ENCODE measurements at places on chromosomes 7 and 10.

DNA sequence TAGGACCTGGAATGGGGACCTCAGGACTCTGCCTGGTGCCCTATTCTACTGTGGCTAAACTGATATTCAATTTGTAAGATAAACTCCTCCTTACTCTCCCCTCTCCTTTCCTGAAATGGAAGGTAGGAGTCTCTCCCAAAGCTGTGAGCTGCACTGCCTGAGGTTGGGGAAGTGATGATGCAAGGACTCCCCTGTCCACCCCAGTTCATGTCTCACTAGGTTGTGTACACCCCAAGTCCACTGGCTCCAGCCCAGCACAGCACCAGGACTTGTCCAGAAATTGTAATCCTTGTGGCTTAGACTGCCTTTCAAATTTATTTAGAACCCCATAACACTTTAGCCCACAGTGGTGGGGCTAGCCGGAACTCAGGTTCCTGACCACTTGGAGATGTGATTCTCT, 247.2 kb upstream of the CTBP2 start:
- DNase-seq, result no peak

DNA sequence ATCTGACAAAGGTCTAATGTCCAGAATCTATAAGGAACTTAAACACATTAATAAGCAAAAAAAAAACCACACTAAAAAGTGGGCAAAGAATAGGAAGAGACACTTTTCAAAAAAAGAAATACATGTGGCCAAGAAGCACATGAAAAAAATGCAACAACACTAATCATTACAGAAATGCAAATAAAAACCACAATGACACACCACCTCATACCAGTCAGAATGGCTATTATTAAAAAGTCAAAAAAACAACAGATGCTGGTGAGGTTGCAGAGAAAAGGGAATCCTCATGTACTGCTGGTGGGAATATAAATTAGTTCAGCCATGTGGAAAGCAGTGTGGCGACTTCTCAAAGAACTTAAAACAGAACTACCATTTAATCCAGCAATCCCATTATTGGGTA, 119.0 kb downstream of the LMBR1 start:
- DNase-seq, result no peak

- DNase-seq, result no peak
These were observed 9.0 kb upstream of the ADAP1 start for GRCh38 chr7:963236-964078.

DNA sequence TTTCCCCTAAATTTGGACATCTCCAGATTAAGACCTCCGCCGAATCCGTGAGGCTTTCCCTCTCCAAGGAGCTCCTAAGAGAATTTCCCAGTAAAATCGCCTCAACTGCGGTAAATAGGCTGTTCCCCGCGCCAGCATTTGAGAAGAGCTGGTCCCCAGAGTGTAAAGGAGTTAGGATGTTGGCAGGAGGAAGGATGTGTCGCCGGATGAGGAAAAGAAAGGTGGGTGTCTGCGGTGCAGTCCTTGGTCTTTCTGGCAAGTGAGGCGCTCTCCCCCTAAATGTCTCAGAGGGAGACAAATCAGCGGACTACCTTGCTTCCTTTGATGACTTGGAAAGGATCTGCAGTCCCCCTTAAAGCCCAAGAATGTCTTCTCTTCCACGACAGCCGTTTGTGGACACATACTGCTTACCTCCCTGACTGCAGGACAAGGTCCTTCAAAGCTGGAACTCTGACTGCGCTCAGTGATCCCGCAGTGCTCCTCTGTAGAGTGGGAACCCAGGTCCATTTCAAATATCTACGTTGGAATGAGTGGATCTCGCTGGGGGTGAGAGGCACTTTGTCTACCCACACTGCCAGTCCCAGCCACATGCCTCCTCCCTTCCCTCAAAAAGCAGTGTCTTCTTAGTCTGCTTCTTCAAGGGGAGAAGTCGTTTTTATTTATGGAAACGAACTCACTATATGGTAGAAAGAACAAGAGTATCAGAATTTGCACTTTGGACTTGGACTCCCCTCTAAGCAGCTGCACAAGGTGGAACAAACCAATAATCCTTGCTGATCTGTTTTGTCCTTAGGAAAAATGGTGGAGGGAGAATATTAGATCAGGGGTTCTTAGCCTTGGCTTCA, 1.1 kb upstream of the DLG5 start:
- no peak for DNase-seq

All from stimulated activated CD4-positive, alpha-beta T cell treated with anti-CD3 and anti-CD28 coated beads, Interleukin-1b, Interleukin-23, amount 100 ng/mL, for 24 hours (primary cell).